ENCODE measurements at places on chromosomes 5 and 9.

- no peak for DNase-seq
Observed at GRCh38 chr9:137530331-137530730, 19.9 kb downstream of the PNPLA7 start.

DNA sequence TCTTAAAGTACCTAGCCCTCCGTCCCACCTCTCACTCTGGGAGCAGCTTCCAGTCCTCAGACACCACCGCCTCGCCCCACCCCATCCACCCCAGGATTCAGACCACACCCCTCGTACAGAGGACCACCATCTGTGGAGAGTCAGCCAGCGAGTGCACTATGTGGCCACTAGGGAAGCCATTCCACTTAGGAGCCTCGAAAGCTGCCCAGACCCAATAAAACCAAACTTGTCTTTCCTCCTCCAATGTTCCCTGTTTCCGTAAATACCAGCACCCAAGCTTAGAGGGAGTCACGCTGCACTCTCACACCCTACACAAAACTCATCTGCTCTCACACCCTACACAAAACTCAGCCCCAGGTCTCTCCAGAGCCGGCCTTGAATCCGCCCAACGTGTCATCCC, 1.9 kb downstream of the GCNT4 start:
- peak; percentile 29 for DNase-seq

DNA sequence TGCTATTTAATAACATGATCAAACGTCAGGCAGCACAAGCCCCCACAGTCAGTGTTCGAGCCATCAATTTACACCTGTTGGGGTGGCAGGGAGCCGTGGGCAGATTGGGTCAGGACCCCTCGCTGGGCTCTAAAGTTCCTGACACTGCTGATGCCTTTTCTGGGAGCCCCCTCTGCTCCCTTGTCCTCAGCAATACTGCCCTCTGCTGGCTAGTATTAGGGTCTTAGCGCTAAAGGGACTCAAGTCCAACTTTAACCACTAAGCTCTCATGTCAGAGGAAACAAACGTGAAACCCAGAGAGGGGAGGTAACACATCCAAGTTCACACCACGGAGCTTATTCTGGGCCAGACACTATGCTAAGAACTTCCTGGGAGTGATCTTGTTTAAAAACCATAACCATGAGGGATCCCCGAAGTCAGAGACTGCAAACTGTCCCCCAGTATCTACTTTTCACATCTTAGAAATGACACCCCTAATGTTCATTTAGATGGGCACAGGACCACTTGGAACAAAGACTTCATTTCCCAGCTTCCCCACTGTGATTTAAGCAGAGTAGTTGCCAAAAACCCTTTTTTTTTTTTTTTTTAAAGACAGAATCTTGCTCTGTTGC, 20.4 kb downstream of the ANKS6 start:
- DNase-seq = peak; percentile 56

DNA sequence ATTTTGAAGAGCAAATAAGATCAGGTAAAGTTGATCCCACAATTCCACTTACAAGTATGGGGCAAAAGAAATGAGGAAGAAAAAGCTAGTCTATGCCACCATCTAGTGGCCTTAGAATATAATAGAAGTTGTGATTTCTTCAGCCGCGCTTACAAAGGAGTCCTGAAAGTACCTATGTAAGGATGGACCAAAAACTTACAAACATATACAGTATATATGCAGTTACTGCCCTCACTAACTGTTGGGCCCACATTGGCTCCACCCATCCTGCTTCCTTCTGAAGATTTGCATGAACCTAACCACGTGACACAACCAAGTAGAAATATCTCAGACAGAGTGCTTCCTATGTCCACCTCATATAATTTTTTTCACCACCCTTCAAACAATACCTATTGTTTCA, 11.7 kb upstream of the OR13D1 start:
- DNase-seq = peak; percentile 68

GRCh38 chr9:20138116-20138515, 349.3 kb upstream of the SLC24A2 start:
- DNase-seq = no peak

GRCh38 chr9:26597542-26598149, 295.0 kb downstream of the CAAP1 start:
- DNase-seq = no peak

DNA sequence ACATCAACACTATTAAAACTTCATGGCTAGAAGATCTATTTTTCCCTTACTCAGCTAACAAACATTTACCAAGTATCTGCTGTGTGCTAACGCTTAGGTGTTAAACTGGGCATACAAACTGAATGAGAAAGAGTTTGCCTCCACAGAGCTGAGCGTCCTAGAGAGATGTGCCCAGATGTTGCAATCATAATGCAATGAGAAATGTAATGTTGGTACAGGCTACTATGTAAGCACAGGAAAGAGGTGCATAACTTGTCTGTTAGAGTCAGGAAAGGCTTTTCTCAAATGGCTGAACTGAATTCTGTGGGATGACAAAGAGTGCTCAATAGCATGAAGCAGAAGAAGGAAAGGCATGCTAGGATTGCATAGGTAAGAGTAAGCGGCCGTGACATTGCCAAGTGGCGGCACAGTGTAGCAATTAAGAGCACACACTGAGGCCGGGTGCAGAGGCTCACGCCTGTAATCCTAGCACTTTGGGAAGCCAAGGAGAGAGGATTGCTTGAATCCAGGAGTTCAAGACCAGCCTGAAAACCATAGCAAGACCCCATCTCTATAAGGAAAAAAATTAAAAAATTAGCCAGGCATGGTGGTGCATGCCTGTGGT, 137.8 kb downstream of the MEF2C start:
- DNase-seq = no peak

DNA sequence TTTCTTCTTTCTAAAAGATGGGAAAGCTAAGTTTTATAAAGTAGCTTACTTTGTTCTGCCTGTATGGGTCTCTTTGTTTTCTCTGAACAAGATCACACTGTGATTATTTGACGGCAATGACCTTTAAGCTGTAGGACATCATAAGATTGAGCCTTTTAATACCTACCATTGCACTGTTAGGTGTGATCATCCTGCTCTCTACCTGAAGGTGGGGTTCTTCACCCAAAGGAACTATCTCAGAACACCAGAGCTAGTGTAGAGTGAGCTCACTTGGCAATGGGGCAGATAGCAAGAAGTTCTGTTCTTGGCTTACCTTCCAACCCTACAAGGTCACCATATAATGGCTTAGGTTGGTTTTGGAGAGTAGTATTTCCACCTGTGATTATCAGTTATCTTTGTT, 200.2 kb downstream of the SPATA31D1 start:
- peak; percentile 9 for DNase-seq

DNA sequence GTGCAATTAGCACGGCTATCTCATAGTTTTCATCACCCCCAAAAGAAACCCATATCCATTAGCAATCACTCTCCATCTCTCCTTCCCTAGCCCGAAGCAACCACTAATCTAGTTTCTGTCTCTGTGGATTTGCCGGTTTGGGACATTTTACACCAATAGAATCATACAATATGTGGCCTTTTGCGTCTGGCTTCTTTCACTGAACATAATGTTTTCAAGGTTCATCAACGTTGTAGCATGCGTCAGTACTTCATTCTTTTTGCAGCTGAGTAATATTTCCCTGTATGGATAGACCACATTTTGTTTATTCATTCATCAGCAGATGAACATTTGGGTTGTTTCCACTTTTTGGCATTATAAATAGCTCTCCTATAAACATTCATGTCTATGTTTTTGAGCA, 75.4 kb upstream of the TBC1D2 start:
- DNase-seq = peak; percentile 30

DNA sequence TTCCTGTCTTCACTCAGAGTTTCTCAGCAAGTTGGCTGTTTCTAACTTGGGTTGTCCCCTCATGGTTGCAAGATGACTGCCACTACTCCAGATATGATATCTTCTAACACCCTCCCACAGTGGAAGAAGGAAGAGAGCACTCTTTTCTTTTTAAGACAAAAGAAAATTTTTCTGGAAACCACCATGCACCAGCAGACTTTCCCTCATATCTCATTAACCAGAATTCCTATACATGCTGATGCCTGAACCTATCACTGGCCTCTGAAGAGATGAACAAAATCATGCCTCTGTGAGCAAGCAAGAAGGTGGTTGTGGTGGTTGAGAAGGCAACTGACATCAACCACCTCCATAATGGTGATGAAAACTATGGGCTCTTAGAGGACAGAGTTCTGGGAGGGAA, 56.8 kb downstream of the FEM1C start:
- no peak for DNase-seq

GRCh38 chr5:73446631-73447529, 1.7 kb downstream of the FOXD1 start:
- DNase-seq = peak; percentile 28

- no peak for DNase-seq
Observed at GRCh38 chr9:15287309-15287708, 19.7 kb downstream of the TTC39B start.

- peak; percentile 28 for DNase-seq
Observed at GRCh38 chr5:55540024-55540423, 5.3 kb upstream of the PLPP1 start.

DNA sequence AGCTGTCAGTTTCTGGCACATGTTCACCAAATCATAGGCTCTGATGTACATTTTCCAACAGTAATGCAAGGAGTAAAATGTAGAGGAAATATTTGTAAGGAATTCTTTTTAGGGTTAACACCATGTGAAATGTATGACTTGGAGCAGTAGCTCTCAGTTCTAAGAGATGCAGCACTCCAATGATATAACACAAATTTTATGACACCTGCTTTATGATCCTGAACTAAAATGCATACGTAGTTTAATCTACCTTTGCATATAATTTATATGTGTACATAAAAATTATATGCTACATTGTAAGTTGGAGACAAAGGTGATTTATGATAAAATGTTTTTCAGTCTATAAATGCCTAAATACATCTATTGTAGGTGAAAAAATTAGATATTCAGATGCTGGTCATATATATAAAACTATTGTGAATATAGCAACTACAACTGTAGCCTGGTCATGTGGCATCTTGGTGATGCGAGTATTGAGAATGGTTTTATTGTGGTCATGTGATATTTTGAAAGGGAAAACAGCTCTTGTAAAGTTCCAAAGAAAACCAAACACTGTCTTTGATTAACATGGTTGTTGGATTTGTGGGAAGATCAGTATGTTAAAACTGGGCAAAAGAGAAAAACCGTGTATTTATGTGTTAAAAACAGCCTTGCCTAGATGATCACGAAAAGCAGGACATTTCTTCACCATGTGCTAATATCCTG, 171.0 kb downstream of the TRIO start:
- DNase-seq = no peak

DNA sequence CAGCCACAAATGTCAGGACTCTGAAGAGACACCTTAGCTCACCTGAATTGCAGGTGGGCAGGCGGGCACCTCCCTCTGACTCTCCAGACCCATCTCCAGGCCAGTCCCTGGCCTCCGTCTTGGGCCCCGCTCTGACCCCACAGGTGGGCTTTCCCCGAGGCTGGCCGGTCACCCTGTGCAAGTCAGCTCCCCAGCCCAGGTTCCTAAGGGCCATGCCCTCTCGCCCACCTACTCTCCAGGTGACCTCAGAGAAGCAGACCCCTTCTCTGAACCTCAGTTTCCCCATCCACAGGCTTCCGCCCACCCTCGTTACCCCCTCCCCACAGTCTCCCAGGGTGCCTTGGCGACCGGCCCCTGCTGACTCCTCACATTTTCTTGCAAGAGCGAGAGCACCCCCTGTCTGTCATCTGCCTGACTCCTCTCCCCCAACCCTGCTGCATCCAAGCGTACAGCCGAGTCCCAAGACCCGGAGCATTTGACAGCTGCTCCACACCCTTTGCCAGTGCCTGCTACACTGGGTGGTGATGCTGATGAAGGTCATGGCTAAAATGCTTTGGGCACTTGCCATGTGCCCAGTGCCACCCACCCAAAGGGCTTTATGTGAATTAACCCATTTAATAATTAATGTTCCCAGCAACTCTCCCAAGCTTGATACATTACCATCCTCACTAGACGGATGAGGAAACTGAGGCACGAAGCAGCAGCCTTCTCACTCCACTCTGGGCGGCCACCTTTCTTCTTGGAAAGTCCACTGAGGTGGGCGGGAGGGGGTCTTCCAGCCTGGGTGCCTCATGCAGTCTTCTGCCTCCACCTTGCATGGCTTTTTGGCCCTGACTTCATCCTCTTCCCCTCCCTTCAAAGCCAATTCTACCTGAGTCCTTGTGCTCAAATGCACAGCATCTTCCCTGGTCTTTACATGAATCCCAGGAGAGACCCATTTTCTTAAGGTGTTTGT, 51.1 kb upstream of the ORM1 start:
- DNase-seq = no peak

- no peak for DNase-seq
Observed at GRCh38 chr9:117541181-117541580, 126.3 kb upstream of the ASTN2 start.

GRCh38 chr5:173775261-173776197, 112.6 kb upstream of the CPEB4 start:
- DNase-seq = no peak

GRCh38 chr9:82410306-82410705, 421.7 kb downstream of the SPATA31D1 start:
- DNase-seq = peak; percentile 47

DNA sequence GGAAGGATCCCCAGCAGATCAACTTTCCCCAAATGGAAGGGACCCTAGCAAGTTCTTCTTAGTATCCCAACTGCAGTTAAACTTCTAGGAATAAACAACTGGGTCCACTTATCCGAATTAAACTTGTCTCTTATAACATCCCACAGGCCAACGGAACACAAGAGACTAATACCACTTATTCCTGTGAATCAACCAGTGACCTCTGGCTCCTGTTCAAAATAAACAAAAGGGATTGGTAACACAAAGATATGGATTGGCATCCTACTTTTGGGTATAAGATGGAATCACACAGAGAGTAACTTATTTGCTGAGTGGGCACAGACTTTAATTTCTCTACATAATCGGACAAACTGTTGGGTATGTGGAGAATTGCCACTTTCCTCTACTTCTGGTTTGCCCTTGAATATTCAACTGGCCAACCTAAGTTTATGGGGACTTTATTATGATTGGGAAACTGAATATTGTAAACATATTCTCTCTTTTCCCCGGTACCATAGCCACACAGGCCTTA, 12.4 kb upstream of the PAIP1 start:
- DNase-seq = peak; percentile 31

DNA sequence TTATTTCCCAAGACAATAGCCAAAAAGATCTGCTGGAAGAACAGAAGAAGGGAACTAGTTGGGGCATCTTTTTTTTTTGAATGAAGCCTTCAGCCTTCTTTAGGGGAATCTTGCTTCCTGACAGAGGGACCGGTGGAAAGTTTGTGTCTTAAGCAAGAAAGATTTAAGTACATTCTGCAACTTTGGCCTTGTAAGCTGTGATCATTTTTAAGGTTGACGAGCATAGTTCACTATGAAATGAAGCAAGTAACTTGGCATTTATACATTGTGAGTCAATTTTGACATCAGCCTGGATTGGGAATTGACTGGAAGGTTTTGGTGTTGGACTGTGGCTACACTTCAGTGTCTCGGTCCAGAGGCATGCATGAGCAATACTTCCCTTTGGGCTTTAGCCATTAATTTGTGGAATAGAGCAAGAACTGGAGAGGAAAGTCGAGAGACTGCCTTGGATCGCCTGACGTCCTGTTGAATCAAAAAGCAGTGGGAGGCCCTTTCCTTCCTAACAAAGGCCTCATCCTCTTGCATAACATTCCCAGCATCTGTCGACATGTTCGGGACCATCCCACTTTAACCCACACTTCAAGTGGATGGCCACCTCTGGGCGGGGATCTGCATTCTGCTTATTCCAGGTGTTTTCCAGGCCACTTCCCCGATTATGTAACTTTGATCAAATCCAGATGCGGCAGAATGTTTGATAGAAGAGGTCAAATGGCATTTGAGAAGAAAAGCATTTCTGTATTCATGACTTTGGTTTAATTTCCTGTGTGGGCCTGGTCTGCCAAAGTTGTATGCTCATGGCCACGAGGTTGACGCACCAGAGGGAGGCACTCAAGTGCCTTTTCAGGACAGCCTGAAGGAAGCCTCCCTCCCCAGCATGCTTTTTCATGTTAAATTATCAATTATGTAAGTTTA, 12.5 kb downstream of the ABL1 start:
- peak; percentile 99 for DNase-seq
